Large intestine (tissue), 12 donors: ENCODE measurements at places on chromosomes 5 and 9. TPM values are rescaled to one million over a fixed set of nuclear protein-coding genes. Genes with fewer than 3 reads are reported as not detected.
A peak's percentile ranks its signal among the peaks of the same experiment; 100 is the strongest.

The CATSPER3 gene
- polyA plus RNA-seq, result 1.4 TPM

- no peak for DNase-seq
Measured at GRCh38 chr9:72200452-72200851, 51.2 kb downstream of the GDA start.

GRCh38 chr5:42518595-42519221 is 95.5 kb downstream of the GHR start:
- DNase-seq, result peak; percentile 9

DNA sequence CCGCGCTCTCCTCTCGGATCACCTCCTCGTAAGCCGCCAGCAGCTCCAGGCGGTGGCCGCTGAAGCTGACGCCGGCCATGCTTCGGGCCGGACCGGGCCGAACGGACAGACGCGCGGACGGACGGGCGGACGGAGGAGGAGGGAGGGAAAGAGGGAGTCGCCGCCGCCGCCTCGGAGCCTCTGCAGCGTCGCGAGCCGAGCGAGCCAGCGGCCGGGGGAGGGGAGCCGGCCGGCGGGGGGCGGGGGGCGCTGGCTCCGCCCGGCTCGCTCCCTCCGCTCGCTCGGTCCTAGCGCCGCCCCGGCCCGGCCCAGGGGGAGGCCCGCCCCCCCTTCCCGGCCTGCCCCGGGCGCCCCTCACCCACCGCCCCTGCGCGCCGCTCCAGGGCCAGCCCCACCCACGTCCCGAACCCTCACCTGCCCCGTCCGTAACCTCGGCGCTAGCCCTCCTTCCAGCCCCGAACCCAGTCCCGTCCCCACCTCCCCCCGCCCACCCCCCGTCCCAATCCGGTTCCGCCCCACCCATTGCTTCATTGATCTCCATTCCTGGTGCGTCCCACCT is at the start of gene DBN1:
TSS of gene DBN1 (minus strand) at position 192 of the 559 bp plus-strand sequence. CDS start at position 79, 113 bp downstream.
- peak; percentile 43 for DNase-seq

DNA sequence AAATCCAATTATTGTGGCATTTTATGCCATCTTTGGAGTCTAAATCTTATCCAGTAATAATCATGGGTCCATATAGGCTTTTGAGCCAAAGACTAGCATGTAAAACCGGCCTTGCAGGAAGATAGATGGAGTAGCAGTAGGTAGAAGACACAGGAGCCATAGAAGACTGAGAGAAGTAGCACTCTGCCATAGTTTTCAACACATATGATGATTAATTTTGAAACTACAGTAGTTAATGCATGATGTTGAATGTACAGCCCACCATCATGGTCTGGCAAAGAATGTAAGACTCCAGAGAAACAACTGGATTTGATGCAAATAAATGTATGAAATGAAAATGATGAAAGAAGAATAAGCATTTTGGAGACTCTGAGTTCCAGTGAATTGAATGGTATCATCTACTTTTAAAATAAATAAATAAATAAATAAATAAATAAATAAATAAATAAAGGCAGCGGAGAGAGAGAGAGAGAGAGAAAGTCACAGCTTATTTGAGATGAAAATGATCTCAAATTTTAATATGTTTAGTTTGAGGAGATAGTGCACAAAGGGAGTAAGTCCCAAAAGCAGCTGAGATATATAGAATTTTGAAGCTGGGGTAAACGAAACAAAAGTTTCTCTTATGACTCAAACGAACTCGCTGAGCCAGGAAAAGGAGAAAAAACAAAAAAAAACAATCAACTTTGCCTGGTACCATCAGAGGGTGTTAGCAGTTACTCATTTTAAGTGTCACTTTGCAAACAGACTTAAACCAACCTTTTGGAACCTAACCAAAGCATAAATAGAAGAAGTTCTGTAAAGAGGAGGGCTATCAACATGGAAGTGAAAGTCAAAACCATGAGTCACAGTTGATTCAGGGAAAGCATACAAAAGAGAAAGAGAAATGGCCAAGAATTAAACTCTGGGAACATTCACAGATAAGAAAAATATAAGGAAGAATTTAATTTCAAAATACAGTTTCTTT is 388.7 kb downstream of the CETN3 start:
- DNase-seq, result no peak
